ENCODE measurements at places on chromosomes 1 and 21. TPM values are rescaled to one million over a fixed set of nuclear protein-coding genes. Genes with fewer than 3 reads are reported as not detected.
A peak's percentile ranks its signal among the peaks of the same experiment; 100 is the strongest.

Gene CD48
- polyA plus RNA-seq = not detected

Gene BEND5
- 0.11 TPM for polyA plus RNA-seq

Gene NCAM2
- polyA plus RNA-seq = not detected

Gene OR6N2
- not detected for polyA plus RNA-seq

Gene FYB2
- polyA plus RNA-seq = 0.97 TPM

Gene LPGAT1
- 12.1 TPM for polyA plus RNA-seq

Gene KANK4
- 10.9 TPM for polyA plus RNA-seq

Gene PRAMEF1
- polyA plus RNA-seq = not detected

Gene NPPB
- 3.7 TPM for polyA plus RNA-seq

Gene ZNF691
- 6.0 TPM for polyA plus RNA-seq

Gene UTS2
- not detected for polyA plus RNA-seq

Gene ATP1A2
- polyA plus RNA-seq = 0.16 TPM

Gene PLPP3
- polyA plus RNA-seq = 51.9 TPM

DNA sequence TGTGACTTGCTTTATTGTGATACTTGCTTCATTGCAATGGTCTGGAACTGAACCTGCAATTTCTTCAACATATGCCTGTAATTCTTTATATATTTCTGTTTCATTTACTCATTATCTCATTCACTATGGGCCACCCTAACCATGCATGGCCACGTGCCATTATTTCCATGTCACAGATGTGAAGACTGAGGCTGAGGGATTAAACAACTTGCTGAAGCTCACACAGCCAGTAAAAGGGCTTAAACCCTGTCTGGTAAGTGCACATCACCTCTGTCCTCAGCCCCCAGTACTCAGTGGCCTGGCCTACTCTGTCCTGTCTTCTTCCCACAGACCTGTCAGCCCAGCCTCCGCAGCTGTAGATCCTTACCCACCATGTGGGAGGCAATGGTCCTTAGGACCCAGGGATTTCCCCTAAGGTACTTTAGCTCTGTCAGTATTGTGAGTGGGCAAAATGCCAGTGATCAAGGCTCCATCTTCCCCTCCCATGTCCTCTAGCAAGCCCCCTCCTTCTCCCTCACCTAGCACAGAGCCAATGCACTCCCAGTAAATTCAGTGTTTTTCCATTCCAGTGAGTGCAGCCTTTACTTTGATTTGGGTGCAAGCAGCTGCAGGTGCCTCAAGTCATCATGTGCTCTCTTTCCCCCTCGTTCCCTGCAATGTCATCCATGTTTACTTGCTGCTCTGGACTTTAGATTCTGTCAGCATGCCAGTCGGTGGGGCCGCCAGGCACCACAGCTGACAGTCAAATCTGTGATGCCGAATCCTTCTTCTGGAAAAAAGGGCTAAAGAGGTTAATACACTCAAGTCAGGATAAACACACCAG, 228.2 kb upstream of the PROX1 start:
- peak; percentile 92 for DNase-seq

GRCh38 chr21:45959779-45960390, 21.7 kb upstream of the COL6A1 start:
- no peak for DNase-seq

GRCh38 chr1:26278303-26278702, 1.6 kb upstream of the SH3BGRL3 start:
- no peak for DNase-seq

DNA sequence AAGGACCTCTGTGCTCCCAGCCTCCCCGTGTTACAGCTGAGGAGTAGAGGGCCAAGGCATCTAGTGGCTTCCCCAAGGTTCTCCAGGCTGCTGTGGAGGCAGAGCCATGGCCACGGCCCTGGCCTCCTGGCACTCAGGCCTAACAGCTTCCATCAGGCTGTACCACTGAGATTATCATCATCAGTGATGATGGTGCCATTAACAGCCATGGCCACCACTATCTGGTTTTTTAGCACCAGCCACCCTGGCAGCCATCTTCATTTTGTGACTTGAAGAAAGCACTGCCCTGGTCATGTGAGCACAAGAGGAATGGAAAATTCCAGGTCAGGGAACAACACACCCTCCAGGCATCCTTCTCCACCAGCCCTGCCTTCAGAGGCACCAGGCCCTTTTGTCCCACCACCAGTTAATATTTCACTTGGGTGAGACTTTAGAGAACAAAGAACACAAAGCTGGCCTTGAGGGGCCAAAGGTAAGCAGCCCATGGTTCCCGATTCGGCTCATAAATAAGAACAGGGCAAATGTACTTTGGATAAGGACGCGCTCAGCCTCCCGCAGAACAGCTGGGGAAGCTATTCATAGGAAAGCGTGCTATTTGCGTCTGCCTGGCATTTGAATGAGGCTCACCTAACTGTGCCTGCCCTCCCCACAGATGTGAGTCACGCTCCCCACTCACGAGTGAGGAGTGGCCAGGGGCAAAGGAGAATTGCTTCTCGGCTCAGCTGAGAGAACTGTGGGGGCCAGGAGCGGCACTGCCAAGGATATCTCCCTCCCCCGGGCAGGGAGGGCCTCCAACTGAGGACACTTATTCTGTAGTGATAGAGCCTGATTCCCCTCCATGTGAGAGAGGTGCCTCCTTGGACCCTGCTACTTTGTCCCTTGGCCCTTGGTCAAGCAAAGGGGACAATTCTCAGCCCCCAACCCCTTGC, 95.6 kb downstream of the CD58 start:
- DNase-seq = peak; percentile 98

DNA sequence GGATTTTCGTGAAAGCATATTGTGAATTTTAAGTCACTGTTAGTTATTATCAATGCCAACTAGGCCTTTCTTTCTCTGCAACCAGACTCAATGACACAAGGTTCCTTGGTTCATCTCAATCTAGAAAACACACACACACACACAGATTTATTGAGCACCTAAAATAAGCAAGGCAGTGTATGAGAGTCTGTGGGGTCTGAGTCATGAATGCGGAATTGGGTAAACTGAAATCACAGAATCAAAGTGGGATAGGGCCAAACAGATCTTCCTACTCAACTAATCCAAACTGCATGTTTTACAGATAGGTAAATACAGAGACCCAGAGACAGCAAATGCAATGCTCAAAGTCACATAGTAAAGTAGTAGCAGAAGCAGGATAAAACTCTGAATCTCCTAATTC, 48.5 kb upstream of the NRDC start:
- DNase-seq = no peak

- no peak for DNase-seq
Measured at GRCh38 chr1:74161497-74161896, 36.5 kb downstream of the LRRIQ3 start.

GRCh38 chr1:73635021-73635420, 563.0 kb downstream of the LRRIQ3 start:
- no peak for DNase-seq

- DNase-seq = peak; percentile 78
Measured at GRCh38 chr1:28246427-28246832, 10.5 kb downstream of the ATP5IF1 start.

DNA sequence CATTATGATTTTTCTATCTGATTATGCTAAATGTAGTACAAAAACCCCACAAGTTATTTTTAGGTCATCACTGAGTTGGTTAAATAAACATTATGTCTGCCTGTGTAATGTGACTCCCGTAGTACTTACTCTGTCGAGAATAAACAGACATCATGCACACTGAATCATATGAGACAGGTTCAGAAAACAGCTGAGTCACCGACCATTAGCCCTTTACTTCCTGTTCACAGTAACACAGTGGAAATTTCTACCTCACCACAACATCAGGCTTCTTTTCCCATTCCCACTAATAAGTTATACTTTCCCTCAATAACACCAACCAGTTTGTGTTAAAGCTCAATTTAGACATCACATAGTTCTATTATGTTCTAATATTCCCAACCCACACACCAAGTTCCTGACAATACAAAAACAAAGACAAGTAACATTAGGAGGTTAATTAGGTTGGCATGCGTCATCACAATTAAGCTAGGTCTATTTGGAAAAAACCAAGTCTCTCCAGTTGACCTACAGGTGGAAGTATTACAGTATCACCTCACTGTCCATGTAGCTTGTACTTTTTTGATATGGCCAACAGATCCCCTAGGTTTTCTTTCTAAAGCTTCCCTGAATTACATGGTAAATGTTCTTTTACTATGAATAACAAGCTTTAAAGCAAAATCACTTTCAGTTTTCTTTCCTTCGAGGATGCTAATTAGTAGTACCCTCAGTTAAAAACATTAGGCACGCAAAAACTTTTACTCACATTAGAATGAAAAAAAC, 154.2 kb downstream of the EIF4G3 start:
- DNase-seq = peak; percentile 98

GRCh38 chr1:24190983-24191461, 3.9 kb upstream of the IFNLR1 start:
- DNase-seq = no peak

DNA sequence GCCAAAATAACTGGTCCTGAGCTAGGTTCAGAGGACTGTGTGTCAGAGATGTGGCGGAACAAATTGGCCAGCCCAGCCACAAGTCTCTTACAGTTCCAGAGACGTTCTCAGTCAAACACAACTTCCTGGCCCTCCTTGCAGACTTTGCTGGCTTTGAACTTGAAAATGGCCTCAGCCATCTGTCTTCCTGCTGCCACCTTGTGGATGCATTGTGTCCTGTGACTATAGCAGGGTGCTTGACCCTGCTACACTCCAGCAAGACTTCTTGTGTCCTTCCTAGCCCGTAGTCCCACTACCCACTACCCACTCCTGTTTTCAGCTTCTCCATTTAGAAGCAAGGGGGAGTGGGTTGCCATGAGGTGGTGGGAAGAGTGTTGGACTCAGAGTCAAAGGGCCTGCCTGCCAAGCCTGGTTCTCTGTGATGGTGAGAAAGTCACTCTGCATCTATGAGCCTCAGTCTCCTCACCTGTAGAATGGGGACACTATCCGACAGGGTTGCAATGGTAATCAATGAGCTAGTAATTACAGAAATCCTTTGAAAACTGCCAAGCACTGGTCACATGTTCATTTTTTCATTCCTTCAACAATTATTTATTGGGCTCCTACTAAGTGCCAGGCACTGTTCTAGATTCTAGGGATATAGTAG, 109.9 kb downstream of the IGSF21 start:
- DNase-seq = peak; percentile 33

DNA sequence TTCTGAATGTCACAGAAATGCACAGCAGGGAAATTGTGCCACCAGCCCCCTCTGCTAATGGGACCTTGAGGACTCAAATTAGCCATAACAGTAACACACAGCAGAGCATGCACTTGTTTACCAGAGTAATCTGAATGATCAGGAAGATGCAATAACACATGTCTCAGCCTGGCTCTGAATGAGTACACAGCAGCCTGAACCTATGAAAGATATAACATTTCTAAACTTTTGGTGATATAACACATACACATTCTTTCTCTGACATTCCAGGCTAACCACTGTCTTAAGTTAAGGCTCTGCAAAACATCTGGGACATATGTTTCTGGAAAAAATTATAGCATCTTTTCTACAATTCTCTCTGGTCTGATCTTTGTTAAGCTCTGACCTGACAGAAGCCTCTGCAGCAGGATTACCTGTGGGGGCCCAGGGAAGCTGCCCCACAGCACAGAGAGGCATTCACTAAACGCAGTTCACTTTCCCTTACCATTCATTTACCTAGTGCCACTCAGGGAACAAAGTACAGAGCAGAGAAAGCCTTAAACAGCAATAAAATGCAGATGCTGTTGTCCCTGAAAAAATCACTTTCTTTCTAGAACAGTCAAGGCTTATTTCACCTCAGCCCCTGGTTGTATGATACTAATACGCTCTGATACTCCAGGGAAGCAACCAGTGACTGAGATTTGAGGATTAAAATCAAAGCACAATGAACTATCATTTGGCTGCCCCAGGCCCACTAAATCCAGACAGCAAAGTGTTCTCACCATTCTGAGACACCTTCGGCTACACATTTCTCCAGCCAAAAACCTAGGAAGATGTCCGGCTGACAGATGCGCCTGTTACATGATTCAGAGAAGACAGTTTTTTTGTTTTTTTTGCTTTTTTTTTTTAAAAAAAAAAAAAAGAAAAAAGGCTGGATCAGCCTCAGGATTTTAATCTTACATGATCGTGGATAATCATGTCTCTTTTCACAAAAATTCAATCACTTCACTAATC, 54.0 kb upstream of the CNN3 start:
- peak; percentile 48 for DNase-seq

DNA sequence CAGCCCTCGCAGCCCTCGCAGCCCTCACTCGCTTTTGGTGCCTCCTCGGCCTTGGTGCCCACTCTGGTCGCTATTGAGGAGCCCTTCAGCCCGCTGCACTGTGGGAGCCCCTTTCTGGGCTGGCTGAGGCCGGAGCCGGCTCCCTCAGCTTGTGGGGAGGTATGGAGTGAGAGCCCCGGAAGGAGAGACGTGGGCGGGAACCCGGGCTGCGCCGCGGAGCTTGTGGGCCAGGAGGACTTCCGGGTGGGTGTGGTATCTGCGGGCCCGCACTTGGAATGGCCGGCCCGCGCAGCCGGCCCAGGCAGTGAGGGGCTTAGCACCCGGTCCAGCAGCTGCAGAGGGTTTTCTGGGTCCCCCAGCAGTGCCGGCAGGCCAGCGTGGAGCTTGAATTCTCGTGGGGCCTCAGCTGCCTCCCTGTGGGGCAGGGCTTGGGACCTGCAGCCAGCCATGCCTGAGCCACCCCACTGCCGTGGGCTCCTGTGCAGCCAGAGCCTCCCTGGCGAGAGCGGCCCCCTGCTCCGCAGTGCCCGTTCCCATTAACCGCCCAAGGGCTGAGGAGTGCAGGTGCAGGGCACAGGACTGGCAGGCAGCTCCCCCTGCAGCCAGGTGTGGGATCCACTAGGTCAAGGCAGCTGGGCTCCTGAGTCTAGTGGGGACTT, 9.9 kb upstream of the CFHR2 start:
- no peak for DNase-seq

- DNase-seq = peak; percentile 65
Measured at GRCh38 chr1:205270764-205271163, 43.0 kb downstream of the TMCC2 start.

GRCh38 chr1:178693366-178693765, 31.7 kb upstream of the RALGPS2 start:
- peak; percentile 25 for DNase-seq

DNA sequence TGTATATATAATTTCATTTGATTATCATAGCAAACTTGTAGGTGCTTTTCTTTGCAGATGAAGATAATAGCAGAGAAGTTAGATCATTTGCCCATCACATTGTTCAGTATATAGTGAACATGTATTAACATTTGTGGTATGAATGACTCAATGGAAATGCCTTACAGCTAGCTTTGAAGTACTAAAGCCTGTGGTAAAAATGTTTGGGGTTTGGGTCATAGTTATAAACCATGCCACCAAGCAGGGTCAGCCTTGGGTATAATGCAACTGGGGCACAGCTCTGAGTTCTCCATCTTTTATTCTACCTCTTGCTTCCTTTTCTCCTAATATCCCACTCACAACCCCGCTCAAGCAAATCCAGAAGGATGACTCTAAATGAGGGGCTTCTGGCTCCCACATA, 141.6 kb downstream of the KCNT2 start:
- DNase-seq = no peak

DNA sequence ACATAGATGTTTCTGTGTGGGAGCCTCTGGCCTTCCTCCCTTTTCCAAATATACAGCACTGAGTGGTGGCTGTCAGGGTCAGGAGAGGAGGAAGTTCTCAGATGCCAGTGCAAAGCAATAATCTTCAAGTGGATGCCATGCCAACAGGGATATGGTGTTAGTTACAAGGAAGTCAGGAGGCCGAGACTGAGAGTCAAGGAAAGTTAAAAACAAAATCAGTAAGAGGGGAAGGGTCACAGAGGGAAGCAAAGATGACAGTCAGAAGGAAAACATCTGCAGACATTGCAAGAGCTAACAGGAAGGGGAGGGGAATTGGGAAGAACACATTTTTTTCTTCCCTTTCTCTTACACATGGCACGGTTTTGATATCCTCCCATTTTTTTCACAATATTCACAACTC, 691.4 kb downstream of the ADGRL2 start:
- no peak for DNase-seq
